ENCODE measurements at places on chromosomes 16 and 17. TPM values are rescaled to one million over a fixed set of nuclear protein-coding genes. Genes with fewer than 3 reads are reported as not detected.

The SLC5A10 gene
- total RNA-seq: not detected

The TAT gene
- under 0.01 TPM for total RNA-seq

The ZNF267 gene
- 11.5 TPM for total RNA-seq

- H3K4me1 ChIP-seq: peaks cover 6% of the 10 kb centered on the region
- H3K27ac ChIP-seq: no peak overlapping the region
- no peaks in the 10 kb centered on the region for H3K36me3 ChIP-seq
- peak; percentile 84 for DNase-seq
- peaks cover 34% of the 10 kb centered on the region for H3K27me3 ChIP-seq
- no peak overlapping the region for H3K4me3 ChIP-seq
Measured at GRCh38 chr17:41739661-41740352, 5.4 kb upstream of the HAP1 start.

GRCh38 chr17:66595893-66596292 is 239.0 kb upstream of the CACNG5 start:
- peaks cover 3% of the 10 kb centered on the region for H3K36me3 ChIP-seq
- no peak overlapping the region for H3K27ac ChIP-seq
- H3K4me3 ChIP-seq: no peak overlapping the region
- H3K4me1 ChIP-seq: no peaks in the 10 kb centered on the region

DNA sequence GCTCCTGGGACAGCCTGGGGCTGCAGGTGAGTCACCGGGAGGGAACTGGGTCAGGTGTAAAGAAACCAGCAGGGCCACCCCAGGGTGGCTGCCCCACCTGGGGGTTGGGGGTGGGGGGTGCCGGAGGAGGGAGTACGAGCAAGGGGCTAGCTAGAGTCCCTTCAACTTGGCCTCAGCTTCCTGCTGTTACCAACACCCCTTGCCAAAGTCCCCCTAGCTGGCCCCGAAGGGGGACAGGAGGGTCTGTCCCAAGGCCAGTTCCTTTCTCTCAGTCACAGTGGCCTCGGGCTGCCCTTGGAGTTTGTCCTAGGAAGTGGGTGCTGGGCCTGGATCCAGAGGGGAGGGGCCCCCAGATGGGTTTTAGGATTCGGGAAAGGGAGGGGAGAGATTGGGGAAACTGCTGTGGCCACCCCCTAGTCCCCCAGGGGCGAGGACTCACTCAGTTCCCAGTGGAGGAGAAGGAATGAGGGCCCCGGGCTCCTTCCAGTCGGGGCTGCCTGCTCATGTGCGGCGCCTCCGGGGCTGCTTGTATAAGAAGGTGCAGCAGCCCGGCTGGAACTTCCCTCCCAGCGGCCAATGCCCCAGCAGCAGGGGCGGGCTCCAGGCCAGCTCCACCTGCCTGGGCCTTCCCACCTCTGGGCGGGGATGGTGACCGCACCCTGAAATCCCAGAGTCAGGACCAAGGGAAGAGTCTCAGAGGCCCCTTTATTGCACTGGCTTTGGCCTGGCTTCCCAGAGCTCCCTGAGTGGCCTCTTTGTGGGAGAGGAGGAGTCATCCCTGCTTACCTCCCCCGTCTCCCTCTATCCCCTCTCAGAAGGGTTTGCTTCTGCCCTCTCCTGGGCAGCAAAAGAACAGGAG is 7.3 kb downstream of the ARHGAP27 start:
- H3K27me3 ChIP-seq: peaks cover 31% of the 10 kb centered on the region
- no peaks in the 10 kb centered on the region for H3K36me3 ChIP-seq
- no peaks in the 10 kb centered on the region for H3K4me1 ChIP-seq
- no peak overlapping the region for H3K4me3 ChIP-seq
- DNase-seq: peak; percentile 94

GRCh38 chr16:66342294-66342900 is 24.1 kb upstream of the CDH5 start:
- H3K36me3 ChIP-seq: no peaks in the 10 kb centered on the region
- DNase-seq: no peak
- no peaks in the 10 kb centered on the region for H3K4me1 ChIP-seq

DNA sequence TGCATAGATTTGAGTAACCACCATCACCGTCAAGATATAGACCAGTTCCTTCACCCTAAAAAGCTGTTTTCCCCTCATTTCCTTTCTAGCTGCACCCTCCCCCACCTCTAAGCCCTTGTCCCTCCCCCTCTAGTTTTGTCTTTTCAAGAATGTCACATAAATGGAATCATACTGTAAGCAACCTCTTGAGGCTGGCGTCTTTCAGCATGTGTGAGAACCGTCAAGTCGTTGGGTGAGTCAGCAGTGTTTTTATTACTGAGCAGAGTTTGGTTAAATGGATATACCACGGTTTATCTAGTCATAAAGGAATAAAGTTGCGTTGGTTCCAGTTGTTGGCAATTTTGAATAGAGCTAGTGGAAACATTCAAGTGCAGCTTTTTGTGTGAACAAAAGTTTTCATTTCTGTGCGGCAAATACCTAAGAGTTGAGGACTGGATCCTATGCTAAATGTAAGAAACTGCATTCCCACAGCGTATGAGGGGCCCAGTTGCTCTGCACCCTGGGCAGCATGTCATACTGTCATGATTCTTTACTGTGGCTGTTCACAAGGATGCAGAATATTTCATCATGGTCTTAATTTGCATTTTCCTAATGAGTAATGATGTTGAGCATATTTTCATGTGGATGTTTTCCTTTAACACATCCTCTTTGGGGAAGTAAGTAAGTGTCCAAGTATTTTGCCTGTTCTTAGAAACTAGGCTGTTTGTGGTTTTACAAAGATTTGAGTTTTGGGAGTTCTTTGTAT is 264.3 kb downstream of the CPPED1 start:
- peak overlapping the region; percentile 15 for H3K27ac ChIP-seq
- H3K27me3 ChIP-seq: no peaks in the 10 kb centered on the region
- DNase-seq: no peak
- no peaks in the 10 kb centered on the region for H3K36me3 ChIP-seq

GRCh38 chr16:53809088-53809932 is 105.4 kb downstream of the FTO start:
- H3K4me1 ChIP-seq: peaks cover 28% of the 10 kb centered on the region
- peaks cover 18% of the 10 kb centered on the region for H3K36me3 ChIP-seq
- no peak overlapping the region for H3K4me3 ChIP-seq
- peak overlapping the region; percentile 80 for H3K27ac ChIP-seq
- DNase-seq: no peak

GRCh38 chr16:17424771-17425170 is 46.0 kb downstream of the XYLT1 start:
- no peaks in the 10 kb centered on the region for H3K36me3 ChIP-seq
- H3K4me1 ChIP-seq: no peaks in the 10 kb centered on the region
- H3K27ac ChIP-seq: no peak overlapping the region
- no peaks in the 10 kb centered on the region for H3K27me3 ChIP-seq
- DNase-seq: no peak
- no peak overlapping the region for H3K4me3 ChIP-seq

- H3K4me1 ChIP-seq: peaks cover 5% of the 10 kb centered on the region
- no peaks in the 10 kb centered on the region for H3K36me3 ChIP-seq
- no peak overlapping the region for H3K27ac ChIP-seq
- DNase-seq: no peak
Measured at GRCh38 chr16:11372829-11373306, 27.6 kb downstream of the RMI2 start.

- H3K4me1 ChIP-seq: peaks cover 31% of the 10 kb centered on the region
- H3K4me3 ChIP-seq: no peak overlapping the region
- no peaks in the 10 kb centered on the region for H3K27me3 ChIP-seq
- no peaks in the 10 kb centered on the region for H3K36me3 ChIP-seq
Measured at GRCh38 chr17:72682605-72683004, 409.9 kb downstream of the SLC39A11 start.
